ENCODE measurements at places on chromosomes 3 and 15.

DNA sequence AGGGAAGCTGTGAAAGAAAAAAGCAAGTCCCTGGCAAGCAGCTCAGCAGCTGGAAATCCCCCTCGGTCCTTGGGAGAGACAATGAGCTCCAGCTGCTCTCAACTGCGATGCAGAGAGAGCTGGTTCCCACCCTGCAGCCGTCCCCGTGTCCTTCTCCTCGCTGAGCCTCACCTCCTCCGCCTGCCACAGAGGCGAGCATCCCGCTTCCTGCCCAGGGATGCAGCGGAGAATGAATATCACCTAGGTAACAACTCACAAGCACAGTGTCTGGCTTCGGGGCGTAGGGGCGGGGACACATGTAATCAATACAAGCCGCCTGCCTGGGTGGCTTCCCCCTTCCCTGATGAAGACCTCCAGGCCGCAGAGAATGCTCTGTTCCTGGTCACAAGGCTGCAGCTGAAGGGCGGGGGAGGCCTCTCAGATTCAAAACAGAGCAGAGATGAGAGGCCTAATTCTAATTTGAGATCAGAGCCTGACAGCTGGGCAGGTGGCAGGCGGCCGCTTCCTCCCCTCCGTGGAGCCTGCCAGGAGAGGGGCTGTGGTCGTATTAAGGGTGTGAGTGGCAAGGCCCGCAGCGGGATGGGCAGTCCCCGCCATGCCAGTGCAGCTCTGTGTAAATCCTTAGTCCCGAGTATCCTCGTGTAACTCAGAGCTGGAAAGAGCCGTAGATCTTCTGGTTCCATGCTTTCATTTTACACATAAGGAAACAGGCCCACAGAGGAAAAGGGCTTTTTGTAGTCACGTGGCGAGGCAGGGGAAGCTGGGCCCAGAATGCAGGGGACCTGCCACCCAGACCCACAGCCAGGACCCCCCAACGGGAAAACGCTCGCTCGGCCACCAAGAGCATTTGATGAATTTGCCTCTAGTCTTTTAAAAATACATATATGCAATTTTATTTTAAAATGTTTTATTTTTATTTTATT is 24.3 kb downstream of the ZDHHC19 start:
- DNase-seq, result no peak

DNA sequence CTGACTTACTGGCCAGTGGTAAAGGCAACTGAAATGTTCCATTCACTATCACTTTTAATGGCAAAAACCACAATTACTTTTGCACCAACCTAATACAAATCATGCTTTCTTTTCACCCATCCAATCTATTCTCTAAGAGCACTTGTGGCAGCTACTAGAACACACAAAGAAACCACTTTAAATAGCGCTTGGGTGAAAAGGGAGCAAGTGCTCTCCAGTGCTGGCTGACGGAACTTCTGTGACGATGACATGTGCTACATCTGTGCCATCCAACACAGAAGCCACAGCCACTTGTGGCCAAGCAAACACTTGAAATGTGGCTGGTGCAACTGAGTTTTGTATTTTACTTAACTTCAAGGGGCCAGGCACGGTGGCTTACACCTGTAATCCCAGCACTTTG is 18.9 kb downstream of the SH3BP5 start:
- DNase-seq, result no peak

- DNase-seq, result peak; percentile 60
Observed at GRCh38 chr3:183298701-183299153, 45.7 kb downstream of the B3GNT5 start.

GRCh38 chr3:154625756-154626155 is 195.8 kb upstream of the GPR149 start:
- no peak for DNase-seq

DNA sequence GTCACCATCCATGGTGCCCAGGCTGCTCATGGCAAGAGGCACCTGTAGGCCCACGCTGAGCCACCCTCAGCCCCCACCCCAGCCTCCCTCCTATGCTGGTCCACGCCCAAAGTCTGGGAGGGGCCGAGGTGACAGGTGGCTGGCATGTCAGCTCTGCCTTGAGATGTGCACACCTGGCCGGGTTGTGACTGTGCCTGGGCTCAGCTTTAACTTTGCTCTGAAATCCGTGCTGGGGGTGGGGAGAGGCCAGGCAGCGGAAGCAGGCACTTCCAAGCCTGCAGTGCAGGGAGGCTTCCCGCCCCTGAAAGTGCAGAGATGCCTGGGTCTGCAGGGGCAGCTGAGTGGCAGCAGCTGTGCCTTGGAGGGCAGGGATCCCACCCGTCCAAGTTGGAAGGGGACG is 1124.8 kb downstream of the SI start:
- DNase-seq, result no peak

Data from CD4-positive, alpha-beta T cell treated with Interferon gamma for 1 hour (primary cell).